Stimulated activated CD4-positive, alpha-beta T cell treated with anti-CD3 and anti-CD28 coated beads, Interleukin-4, amount 100 ng/mL, for 4 hours (primary cell): ENCODE measurements at places on chromosomes 2 and 18.

DNA sequence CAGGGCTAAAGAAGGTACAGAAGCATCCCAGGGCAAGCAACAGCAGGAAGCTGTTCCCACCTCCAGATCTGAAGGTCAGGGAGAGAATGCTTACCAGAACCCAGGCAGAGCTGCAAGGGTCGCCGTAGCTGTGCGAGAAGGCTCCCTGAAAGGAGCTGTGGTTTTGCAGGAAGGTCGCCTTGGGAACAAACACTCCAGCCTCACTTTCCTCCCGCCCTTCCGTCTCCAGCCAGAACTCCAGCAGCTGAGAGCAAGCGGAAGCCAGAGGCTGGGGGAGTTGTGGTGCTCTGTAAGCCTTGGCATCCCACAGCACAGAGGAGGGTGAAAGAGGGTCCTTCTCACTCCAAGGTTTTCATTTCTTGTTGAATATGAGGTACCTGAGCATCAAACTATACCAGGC is 18.3 kb upstream of the ICOS start:
- DNase-seq = no peak

DNA sequence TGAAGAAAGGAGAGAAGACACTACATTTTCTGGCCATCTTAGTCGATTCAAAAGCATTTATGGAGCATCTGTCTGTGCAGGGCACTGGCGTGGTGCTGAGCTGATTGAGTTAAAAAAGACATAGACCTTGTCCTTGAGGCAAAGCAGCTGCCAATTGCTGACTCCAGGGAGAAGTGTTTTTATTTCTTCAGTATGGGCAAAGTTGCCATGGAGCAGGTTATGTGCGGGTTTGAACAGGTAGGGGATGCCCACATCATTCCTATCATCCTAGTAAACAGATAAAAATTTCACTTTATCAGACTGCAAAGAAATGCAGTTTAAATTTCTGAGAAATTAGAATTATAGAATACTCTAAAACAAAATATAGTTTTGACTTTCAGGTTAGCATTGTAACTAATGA is 125.8 kb downstream of the NUP35 start:
- no peak for DNase-seq

- DNase-seq = no peak
Measured at GRCh38 chr2:30288561-30288960, 57.2 kb downstream of the LBH start.

DNA sequence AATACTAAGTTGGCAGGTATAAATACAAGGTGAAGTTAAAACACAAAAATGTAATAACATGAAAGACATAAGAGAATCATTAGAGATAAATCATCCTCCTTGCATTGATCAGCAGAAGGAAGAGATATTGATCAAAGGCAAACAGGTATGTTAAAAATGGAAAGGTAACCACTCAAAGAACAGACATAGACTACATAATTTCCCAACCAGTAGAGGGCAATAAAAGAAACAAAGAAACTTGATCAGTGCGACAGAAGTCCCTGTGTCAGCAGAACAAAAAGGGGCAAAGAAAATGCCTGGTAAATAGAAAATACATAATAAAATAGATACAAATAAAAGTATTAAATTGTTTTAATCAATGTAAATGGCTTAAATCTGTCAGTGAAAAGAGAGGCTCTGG is 53.6 kb downstream of the FAM228A start:
- DNase-seq = no peak

DNA sequence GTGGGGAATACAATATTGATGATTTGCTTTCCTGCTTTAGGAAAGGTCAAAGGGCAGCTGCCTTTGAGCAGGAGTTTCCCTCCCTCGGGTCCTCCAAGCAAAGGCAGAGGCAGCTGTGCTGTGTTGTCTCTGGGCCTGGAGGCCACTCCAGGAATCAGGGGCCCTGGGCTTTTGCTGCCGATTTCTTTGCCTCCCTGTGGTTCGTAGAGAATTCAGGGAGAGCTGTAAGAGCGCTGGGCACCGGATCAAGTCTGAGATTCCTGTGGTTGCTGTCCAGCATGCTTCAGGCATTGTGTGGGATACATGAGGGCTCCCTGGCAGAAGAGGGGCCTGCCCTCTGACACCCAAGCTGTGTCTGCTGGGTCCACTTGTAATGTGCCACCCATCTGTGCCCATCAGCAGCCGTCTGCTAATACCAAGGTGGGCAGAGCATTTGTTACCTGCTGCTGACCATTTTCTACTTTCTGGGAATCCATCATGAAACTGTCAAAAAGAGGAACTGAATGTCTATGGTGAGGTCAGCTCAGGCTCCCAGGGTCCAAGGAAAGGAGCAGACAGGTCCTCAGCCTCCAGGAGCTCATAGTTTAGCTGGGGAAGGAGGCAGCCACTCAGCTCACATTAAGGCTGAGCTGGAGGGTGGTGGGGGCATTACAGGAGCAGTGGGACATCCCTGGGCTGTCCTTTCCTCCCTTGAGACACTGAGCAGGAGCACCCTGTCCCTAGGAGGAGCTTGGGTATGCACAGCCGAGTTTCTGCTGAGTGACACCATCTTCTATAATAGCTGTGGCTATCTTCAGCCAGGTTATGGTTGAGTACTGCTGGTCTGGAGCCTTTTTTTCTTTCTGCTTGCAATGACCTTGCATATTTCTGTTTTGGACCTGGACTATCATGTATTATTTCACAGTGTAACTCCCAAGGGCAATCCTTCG is 68.5 kb downstream of the CTIF start:
- DNase-seq = no peak

GRCh38 chr2:165698444-165698884 is 95.6 kb downstream of the GALNT3 start:
- DNase-seq = no peak
